ENCODE measurements at places on chromosomes 2 and 18.

DNA sequence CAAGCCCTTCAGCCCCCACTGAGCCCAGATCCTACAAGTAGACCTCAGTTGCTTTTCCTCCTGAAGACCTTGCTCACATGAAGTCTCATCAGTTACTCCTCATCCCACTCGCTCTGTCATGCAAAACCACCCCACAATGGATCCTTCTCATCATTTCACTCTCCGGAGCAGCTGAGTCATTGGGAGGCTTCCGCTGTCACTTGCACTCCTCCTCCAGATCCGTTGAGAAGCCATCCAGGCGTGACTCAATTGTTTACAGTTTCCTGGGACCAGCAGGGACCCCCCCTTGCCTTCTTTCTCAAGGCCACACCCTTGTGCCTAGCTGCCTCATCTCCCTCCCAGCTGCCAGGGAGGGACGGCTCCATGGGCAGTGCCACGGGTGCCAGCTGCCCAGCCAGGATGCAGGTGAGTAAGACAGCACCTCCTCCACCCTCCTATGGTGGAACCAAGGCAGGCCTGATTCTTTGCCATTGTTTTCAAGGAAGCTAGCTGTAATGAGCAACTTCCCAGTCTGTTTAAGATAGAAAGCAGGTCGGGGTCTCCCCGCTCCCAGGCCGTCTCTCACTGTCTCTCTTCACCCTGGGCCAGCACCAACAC, 16.3 kb downstream of the GPR55 start:
- no peak for DNase-seq

- no peak for DNase-seq
Observed at GRCh38 chr2:719734-720133, 42.5 kb upstream of the TMEM18 start.

- no peak for DNase-seq
Observed at GRCh38 chr18:6405237-6406074, 9.3 kb downstream of the L3MBTL4 start.

GRCh38 chr2:176157499-176158185, 535 bp downstream of the HOXD3 start:
- no peak for DNase-seq

GRCh38 chr2:173578404-173579107, 223.9 kb downstream of the CDCA7 start:
- DNase-seq: no peak

GRCh38 chr18:37935086-37935485, 369.5 kb upstream of the CELF4 start:
- DNase-seq: no peak

DNA sequence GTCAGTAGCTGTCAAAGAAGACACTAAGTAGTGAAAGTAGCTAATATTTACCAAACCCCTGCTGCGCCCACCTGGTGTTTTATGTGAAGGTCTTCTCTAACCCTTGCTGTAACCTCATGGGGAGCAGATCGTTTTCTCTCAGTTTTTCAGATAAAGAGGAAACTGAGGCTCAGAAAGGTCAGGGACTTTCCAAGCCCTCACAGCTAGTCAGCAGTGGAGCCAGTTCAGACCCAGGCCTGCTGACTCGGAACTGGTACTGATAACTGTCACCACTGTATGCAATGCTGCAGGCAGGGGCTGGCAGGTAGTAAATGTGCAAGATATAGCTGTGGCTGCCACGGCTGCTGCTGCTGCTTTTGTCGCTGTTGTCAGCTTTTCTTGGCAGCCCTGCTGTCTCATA, 69.1 kb downstream of the LRRFIP1 start:
- DNase-seq: no peak

DNA sequence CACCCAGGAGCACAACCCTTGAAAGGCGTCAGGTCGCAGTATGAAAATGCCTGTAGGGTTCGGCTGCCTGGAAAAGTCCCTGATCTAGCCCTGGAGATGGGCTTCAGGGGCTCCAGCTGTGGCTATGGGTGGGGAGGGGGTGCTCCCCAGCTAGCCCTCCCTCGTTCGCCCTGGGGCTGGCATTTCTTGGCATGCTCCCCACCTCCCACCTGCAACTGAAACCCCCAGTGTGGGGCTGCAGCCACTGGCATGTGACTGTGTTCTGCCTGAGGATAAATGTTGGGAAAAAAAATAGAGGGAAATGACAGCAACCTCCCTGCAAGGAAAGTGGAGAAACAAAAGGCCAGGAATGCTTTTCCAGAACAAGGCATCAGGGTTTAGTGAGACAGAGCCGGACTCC, 109.2 kb downstream of the COPS8 start:
- no peak for DNase-seq

DNA sequence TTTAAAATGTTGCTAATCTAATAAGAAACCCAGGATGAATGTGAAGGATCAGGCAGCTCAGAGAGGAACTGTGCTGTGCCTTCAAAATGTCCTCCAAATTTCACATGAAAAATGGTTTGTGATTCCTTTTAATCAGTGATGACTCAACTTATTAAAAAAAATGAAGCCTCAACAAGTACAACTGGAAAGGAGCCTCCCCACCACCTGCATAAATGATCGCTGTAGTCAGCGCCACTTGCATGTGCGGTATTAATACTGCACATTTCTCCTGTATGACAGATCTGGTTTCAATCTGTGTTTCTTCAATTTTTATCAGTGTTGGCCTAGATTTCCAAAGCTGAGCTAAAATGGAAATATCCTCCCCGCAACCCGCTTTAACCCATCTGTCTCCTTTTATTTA, 115.0 kb upstream of the TMEM200C start:
- no peak for DNase-seq

- DNase-seq: peak; percentile 49
Observed at GRCh38 chr2:46239847-46240181, 57.4 kb upstream of the EPAS1 start.

GRCh38 chr2:66073172-66073571, 361.8 kb upstream of the MEIS1 start:
- DNase-seq: no peak

DNA sequence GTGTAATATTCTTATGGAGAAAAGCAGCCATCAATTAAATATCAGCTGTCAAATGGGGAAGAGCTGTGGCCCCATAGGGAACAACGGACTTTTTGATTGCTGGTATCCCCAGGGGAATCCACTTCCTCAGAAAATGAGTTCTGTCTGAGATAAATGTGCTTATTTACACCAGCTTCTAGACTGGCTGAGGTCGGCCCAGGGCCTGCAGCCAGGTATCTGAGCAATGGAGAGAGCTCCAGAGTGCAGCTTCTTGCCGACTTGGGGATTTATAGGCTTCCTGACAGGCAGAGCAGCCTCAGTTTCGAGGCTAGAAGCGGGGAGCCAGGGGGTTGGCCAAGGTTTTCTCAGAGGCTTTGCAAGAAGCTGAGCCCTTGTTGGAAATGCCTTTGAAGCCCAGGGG, 67.2 kb downstream of the MCFD2 start:
- no peak for DNase-seq

DNA sequence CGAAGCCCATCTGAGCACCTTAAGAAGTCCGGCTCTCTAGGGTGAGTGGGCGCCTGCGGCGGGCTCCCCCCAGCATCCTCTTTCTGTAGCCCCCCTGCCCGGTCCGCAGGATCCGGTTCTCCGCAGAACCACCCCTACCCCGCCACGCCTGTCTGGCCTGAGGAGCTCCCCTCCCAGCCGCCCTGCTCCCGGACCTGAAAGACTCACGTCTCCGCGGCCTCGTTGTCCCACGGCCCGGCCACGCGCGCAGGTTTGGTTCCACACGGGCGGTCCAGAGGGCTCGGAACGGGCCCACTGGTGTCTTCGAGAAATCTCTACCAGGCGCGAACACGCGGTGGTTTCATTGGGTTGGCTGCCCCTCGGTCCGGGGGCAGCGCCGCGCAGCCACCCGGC, 237 bp downstream of the SLC39A6 start:
- no peak for DNase-seq

DNA sequence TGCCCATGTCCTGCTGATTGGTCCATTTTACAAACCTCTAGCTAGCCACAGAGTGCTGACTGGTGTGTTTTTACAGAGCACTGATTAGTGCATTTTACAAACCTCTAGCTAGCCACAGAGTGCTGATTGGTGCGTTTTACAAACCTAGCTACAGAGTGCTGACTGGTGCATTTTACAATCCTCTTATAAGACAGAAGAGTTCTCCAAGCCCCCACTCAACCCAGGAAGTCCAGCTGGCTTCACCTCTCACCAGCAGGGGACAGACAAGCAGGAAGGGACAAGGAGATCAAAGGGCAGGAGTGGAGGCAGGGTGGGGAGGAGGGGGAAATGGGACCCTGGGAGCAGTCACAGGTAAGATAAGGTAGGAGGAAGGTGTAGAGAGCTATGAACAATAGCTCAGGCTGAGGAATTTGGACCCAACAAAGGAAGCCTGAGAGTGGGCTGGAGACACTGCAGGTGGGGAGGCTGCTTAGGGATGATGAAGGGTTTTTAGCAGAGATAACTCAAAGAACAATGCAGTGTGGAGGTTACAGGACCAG, 37.1 kb downstream of the SH2D6 start:
- no peak for DNase-seq

GRCh38 chr18:73918816-73919215, 228.8 kb downstream of the FBXO15 start:
- DNase-seq: no peak

DNA sequence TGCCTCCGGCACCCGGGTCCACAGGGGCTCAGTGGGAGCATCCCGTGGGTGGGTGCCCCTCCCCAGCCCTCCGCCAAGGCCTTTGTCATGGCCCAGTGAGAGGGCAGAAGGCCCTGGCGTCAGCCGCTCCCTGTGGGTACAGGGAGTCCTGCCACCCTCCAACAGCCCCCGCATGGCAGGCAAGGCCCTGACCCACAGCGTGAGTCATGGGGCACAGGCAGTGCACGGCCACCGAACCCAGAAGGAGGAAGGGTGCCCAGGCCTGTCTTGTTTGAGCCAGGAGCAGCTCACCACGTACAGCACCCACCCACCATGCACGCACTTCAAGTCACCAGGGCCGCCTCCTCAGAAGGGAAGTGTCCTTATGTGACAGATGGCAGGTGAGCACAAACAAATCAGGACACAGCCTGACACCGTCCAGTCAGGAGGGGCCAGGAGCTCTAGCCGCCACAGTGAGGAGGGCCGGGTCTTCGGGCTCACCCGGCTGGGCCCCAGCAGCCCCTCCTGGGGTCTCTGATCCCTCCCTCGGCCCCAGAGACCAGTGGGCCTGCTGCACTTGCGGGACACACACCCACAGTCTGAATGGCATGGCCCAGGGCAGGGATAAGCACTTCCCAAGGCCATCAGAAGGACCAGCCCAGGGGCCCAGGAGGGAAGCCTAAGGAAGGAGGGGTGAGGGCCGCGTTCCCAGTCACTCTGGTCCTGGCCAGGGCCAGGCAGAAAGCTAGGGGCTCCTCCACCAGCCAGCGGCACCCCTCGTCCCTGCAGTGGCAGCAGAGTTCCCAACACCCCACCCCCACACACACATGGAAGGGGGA, 25.8 kb downstream of the BIN1 start:
- peak; percentile 33 for DNase-seq

DNA sequence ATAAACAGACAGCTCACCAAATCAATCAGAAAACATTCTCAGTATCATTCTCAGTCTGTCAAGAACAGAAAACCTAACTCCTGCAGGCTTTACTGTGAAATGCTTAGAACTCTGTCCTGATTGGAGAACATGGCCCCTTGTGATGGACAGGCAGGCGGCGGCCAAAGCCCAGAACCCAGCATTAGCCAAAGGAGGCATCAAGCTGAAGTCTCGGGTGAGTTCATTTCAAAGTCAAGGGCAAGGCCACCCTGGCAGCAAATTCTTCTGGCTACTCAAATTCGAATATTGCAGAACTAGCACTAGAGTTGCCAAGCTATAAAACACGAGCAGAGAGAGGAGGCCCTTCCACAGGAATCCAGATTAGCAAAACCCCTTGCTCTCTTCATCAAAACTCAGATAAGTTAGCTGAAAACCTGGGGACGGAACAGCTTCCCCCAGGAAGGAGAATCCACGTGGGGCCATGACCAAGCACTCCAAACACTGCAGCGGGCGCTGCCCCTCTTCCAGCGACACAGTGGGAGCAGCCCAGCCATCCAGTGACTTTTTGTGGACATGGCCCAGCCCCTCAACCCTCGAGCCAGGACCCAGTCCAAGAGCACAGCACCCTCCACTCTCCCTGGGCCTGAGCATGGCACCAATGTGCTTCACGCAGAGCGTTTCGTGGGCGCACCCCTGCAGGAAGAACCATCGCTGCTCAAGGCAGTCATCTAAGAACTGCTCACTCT, 98.6 kb downstream of the HDAC4 start:
- no peak for DNase-seq

DNA sequence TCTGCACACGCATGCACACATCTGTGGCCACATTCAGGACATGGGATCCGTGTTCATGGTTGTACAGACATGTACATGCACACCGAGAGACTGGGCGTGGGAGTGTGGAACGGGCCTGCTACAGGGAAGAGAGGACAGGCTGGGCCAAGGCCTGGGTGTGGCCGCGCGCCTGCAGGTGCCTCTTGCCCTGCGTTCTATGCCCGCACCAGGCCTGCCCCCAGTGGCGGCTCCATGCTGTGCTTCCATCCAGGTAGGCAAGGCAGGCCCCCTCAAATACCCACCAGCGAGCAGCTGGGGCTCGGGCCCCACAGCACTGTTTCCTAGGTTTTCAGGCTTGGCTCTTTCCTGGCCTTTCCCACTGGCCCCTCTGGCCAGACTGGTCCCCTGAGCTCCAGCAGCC, 15.5 kb upstream of the PTMA start:
- no peak for DNase-seq

DNA sequence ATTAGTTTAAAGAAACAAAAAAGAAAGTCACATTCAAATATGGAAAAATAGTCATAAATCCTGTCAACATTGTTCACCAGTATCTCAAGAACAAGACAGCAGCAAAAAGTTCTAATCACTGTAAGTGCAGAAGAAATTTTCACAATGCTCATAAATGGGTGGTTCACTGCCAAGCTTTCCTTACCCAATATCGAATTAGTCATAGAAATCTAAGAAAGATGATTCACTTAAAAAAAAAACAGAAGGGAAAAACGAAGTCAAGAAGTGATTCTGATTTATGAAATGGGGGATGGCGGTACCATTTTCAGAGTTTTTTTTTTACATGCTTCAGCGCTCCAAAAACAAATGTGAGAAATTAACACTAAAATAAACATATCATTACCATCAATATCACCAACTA, 156.7 kb downstream of the EXOC6B start:
- DNase-seq: no peak

GRCh38 chr2:219615036-219615435, 12.4 kb upstream of the SLC4A3 start:
- DNase-seq: no peak

GRCh38 chr18:58723810-58724602, 52.7 kb downstream of the MALT1 start:
- no peak for DNase-seq

- DNase-seq: no peak
Observed at GRCh38 chr2:216731465-216731864, 36.1 kb upstream of the IGFBP5 start.

Measured in central memory CD8-positive, alpha-beta T cell (primary cell).